ENCODE measurements at places on chromosomes 7 and 10.
A peak's percentile ranks its signal among the peaks of the same experiment; 100 is the strongest.

DNA sequence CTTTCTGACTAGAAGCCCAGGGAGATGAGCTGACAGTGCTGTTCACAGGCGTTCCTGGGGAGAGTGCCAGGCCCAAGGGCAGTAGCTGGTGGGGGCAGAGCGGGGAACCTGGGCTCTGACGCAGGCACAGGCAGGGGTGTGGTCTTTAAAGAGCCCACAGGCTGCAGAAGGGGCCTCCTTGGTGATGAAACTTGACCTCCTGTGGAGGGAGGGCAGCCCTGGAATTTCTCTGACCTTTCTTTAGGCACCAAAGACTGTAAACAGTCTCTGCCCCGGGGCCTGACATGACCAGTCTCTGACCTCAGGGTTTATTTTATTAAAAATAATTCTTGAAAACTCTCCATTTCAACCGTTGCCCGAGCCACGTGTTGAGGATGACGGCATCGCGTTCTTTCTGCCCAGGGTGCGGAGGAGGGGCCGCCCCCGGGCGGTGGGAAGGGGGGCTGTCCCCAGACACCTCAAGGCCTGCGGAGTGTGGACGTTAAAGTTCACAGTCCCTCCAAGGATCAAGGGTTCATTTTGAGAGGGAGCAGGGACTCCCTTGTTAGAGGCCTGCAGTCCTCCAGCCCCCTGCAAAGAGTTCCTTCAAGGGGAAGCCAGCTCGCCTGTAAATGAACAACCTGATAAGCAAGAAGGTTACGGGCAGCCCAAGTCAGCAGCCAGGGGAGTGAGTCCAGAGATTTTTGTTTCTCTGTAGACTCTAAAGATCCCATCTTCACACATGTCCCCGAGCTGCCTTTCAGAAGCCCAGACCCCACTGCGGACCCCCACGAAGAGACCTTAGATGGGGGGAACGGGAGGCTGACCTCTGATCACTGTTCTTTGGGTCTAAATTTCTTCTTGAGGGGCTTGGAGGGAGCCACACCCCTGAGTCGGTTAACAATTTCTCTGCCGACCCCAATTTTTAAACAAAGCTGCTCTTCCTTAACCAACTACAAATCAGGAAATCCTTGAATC lies 128.9 kb downstream of the VIPR2 start:
- no peaks in the 10 kb centered on the region for H3K27me3 ChIP-seq
- H3K27ac ChIP-seq = no peak overlapping the region
- no peak overlapping the region for H3K4me3 ChIP-seq
- H3K4me1 ChIP-seq = no peaks in the 10 kb centered on the region
- H3K36me3 ChIP-seq = no peaks in the 10 kb centered on the region
- DNase-seq = no peak

DNA sequence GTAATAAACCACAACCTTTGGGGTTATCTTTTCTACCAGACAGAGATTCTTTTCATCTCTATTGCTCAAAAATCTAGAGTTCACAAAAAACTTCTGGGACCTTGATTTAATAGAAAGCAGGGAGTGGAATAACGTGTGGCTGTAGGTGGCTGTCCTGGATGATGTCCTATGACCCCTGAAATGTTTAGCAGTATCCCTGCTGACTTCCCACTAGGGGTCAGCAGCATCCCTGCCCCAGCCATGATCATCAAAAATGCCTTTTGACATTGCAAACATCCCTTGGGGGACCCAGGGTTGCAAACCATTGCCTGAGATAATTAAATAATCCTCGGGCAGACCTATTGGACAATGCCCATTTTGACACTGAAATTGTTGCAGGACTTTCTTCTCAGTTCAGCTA lies 177.1 kb downstream of the USP6NL start:
- no peaks in the 10 kb centered on the region for H3K36me3 ChIP-seq
- peaks cover 5% of the 10 kb centered on the region for H3K4me1 ChIP-seq
- DNase-seq = no peak

GRCh38 chr10:96858038-96858705 lies 26.1 kb downstream of the LCOR start:
- H3K4me1 ChIP-seq = peaks cover 5% of the 10 kb centered on the region
- H3K36me3 ChIP-seq = peaks cover 15% of the 10 kb centered on the region
- H3K4me3 ChIP-seq = no peak overlapping the region
- no peak for DNase-seq

GRCh38 chr7:129123510-129123857 lies 21.0 kb upstream of the TSPAN33 start:
- DNase-seq = no peak
- peaks cover 2% of the 10 kb centered on the region for H3K27me3 ChIP-seq
- no peaks in the 10 kb centered on the region for H3K36me3 ChIP-seq
- no peak overlapping the region for H3K27ac ChIP-seq
- H3K4me3 ChIP-seq = no peak overlapping the region

DNA sequence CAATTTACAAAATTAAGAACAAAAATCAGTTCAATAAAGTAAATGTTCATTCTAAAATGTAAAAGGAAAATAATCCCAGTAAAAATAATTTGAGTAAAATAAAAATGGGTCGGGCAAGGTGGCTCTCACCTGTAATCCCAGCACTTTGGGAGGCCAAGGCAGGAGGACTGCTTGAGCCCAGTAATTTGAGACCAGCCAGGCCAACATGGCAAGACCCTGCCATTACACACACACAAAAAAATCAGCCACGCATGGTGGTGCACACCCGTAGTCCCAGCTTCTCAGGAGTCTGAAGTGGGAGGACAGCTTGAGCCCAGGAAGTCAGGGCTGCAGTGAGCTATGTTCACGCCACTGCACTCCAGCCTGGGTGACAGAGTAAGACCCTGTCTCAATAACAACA lies 34.4 kb downstream of the CNOT4 start:
- no peaks in the 10 kb centered on the region for H3K4me1 ChIP-seq
- DNase-seq = no peak
- peaks cover 12% of the 10 kb centered on the region for H3K36me3 ChIP-seq

DNA sequence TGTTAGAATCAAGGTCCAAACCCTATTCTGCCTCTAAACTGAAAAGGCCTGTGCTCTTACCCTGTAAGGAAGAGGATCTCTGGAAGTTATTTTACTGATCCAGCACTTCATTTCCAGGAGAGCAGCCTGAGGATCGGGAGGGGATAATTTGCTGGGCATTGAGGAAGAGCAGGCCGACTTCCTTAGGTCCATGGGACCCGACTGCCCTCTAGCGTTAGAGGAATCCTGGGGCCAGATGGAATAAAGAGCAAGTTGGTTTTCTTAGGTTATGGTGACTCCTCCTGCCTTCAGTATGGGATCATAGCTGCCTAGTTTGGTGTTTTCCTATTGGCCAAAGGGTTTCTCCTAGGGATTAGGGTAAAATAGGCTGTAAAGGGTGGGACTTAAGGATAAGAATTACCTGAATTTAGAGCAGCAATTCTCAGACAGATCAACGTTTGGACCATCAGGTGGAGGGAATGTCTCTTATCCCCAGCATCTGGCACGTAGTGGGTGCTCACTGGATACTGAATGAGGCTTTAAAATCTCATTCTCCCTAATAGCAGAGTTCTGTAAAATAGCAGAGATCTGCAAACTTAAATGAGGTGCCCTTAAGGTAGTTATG lies 40.0 kb upstream of the SORBS1 start:
- H3K4me1 ChIP-seq = no peaks in the 10 kb centered on the region
- H3K27me3 ChIP-seq = no peaks in the 10 kb centered on the region
- peak; percentile 20 for DNase-seq
- no peak overlapping the region for H3K4me3 ChIP-seq
- no peak overlapping the region for H3K27ac ChIP-seq
- H3K36me3 ChIP-seq = peaks cover 4% of the 10 kb centered on the region
